RKO (cell line): ENCODE measurements at places on chromosomes 16 and 17.

DNA sequence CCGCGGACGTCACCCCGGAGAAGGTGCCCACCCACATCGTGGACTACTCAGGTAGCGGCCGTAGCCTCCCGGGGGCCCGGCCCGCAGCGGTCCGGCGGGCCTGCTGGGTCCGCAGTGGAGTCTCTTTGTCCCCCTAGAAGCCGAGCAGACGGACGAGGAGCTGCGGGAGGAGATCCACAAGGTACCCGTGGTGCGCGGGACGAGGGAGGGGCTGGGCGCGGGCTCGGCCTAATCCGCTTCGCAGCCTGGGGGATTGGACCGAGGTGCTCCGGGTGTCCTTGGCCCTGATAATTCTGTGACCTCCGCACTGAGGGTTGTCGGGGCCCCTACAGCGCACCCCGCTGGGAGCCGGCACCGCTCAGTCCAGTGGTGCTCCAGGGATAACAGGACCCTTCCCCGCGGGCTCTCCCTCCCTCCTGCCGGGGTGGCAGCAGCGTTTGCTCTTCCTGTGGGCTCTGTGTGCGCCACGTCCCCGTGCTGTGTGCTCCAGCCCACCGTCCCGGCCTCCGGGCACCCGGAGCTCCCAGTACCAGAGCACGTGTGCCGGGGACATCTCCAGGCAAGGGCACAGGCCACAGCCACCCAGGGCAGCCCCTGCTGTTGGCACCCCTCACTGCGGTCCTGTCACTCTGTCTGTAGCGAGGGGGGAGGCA lies 713 bp downstream of the RHOT2 start:
- DNase-seq = peak; percentile 7

- no peak for DNase-seq
Measured at GRCh38 chr16:27708651-27709050, 158.7 kb downstream of the KATNIP start.

- DNase-seq = peak; percentile 51
Measured at GRCh38 chr16:19524616-19525384, 1.1 kb downstream of the CCP110 start.

DNA sequence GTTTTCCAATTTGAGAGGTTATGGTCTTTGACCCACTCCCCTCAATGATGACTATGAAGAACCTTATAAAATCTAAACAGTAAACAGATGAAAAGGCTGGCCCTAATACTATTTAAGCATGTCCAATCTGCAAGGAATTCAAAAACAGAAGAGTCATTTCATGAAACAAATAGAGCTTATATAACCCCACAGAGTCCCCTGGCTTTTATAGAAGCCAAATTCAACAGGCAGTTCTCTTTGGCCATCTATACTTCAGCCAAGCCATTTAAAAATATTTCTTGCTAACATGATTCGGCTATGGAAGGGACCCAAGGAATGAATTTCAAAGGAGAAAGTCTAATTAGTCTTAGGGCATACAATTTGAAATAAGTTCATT lies 43.4 kb downstream of the SPOP start:
- DNase-seq = no peak

- DNase-seq = peak; percentile 13
Measured at GRCh38 chr17:81094509-81095382, 59.8 kb downstream of the BAIAP2 start.

DNA sequence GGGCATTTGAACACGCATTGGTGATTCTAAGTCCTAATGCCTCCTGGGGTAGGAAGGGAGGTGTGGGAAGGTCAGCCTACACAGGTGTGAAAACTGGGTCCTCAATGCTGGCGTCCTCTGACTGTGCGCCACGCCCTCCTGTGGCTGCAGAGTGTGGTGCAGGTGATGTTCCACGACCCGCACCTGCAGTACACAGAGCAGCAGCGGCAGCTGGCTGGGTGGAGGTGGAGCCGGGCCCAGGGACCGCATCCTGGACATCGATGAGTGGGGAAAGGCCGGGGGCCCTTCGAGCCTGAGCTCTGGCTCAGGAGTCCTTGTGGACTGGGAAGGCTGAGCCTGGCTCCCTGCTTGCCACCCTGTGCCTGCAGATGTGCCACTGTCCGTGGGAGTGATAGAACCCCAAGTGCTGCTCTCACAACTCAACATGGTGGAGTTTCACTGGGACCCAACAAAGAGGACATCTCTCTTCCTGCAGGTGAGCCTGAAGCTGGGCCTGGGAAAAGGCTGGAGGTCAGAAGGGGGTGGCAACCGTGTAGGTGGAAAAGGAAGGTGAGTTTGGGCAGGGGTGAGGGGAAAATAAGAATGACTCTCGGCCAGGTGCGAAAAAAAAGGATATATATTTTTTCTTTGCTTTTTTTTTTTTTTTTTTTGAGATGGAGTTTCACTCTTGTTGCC lies 14.0 kb upstream of the STAC2 start:
- no peak for DNase-seq

- DNase-seq = no peak
Measured at GRCh38 chr17:6713130-6713917, at the start of gene SLC13A5. TSS of gene SLC13A5 (minus strand) at chr17:6713369. CDS start at chr17:6713333, 36 bp downstream.

- no peak for DNase-seq
Measured at GRCh38 chr17:67152824-67153223, 92.2 kb downstream of the HELZ start.

DNA sequence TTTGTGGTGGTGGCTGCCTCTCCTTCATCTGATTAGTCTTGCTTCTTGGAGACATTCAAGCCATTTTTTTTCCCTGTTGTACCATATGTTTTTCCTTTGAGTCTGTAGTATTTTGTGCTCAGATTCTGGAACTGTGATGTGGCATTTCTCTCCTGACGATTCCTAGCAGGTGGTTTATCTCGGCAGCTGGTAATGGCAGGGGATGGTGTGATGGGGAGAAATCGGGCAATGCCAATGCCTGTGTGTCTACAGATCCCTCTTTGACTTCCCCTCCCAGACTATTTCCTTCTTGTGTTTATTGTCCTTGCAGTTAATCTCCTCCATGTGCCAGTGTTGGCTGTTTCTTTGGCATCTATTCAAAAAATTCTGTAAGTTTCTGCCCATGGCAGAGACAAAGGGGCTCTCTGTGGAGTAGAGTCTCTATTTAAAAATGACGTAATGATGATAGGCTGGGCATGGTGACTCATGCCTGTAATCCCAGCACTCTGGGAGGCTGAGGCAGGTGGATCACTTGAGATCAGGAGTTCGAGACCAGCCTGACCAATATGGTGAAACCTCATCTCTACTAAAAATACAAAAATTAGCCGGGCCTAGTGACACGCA lies 90.2 kb upstream of the ERCC4 start:
- no peak for DNase-seq

DNA sequence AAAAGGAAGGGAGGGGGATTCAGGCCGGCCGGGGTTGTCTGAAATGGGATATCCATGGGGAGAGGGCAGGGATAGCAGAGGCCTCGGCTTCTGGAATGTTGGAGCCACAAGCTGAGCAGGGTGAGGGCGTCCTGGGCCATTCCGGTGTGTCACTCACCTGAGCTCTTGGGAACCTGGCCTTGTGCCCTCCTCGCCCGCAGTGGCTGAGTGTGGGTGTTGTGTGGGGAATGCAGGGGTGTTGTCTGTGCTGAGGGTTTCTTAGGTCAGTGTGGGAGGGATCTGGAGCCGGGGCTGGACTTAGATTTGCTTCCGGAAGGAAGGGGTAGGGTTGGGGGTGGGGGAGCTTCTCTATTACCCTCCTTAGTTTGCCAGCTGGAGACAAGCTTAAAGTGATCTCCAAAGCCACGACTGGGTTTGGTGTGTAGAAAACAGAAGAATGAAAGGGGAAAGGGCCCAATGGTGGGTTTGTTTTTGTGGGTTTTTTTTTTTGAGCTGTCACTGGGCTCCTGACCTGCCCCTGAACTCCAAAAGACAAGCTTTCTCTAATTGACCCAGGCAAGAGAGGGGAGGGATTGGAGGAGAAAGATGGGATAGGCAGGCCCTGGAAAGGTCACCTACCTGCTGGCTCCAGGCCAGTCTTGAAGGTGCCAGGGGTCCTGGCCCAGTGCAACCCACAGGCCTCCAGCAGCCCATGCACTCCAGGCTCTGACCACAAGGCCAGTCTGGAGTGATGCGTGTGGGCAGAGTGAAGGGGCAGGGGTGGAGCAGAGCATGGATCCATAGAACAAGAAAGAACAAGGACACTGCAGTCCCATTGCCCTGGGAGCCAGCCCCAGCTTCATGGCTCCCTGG lies at the start of gene SULT1A2:
Gene SULT1A2 (minus strand): TSS at position 211 of the 852 bp plus-strand sequence. CDS start 1,120 bp downstream, outside the sequence.
- DNase-seq = no peak

DNA sequence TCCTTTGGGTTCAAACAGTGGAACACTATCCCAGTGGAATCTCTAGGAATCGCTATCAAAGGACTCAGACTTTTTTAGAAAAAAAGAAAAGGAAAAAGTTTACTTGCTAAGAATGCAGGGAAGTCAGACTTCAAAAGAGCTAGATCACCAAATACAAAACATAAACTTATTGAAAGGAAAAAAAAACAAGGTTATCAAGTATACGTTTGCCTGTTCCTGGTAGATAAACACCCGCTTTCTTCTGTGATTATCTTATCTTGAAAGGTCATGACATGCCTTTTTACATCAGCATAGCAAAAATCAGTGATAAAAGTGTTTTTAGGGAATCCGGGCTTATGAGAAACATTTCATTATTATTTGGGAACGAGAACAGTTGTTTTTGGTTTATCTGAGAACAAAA lies 129.3 kb upstream of the TMEM97 start:
- DNase-seq = no peak

- DNase-seq = no peak
Measured at GRCh38 chr16:27798241-27798640, 248.3 kb downstream of the KATNIP start.

DNA sequence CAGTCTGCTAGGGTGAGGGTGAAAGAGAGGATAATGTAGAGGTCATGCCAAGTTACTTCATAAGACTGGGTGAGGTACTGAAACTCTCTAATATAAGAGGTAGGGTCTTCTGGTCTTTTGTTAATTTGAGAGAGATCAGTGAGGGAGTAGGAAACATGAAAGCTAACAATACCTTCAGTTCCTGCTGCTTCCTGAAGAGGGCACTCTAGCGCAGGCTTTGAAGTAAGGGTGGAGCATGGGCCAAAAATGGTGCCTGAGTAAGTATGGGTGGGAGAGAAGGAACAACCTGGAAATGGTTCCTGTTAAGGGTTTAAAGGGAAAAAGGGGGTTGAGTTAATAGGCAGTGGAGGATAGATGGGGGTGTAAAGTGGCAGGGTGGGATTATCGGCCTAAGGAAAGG lies 2449.5 kb downstream of the TP53TG3F start:
- DNase-seq = no peak

- no peak for DNase-seq
Measured at GRCh38 chr16:88880226-88881006, 14.0 kb upstream of the PABPN1L start.

GRCh38 chr16:79988721-79989220 lies 388.2 kb upstream of the MAF start:
- no peak for DNase-seq

DNA sequence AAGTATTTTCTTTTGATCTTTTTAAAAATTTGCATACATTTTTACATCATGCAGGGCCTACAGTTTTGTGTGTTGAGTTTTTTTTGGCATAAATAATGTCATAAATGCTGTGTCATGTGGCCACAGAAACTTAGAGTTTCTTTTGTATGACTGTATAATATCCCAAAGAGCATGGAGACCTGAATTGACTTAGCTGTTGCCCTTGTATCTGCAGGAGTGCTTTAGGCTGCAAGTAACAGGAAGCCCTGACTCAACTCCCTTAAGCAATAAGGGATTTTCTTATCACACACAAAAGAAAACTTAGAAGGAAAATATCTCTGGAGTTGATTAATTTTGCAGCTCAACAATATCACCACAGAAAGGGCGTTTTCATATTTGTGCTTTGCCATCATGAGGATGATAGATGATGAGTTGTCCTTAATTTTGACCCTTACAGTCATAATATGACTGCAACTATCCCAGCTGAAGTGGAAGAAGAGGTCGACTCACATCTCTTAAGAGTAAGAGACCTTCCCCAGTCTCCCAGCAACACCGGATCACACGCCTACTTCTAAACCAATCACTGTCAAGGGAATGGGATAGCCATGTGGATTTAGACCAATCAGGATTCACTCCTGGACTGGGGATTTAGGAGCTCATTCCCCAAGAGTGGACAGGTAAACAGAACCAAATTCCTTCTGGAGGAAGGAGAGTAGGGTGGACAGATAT lies 138.9 kb downstream of the GSG1L start:
- peak; percentile 46 for DNase-seq

DNA sequence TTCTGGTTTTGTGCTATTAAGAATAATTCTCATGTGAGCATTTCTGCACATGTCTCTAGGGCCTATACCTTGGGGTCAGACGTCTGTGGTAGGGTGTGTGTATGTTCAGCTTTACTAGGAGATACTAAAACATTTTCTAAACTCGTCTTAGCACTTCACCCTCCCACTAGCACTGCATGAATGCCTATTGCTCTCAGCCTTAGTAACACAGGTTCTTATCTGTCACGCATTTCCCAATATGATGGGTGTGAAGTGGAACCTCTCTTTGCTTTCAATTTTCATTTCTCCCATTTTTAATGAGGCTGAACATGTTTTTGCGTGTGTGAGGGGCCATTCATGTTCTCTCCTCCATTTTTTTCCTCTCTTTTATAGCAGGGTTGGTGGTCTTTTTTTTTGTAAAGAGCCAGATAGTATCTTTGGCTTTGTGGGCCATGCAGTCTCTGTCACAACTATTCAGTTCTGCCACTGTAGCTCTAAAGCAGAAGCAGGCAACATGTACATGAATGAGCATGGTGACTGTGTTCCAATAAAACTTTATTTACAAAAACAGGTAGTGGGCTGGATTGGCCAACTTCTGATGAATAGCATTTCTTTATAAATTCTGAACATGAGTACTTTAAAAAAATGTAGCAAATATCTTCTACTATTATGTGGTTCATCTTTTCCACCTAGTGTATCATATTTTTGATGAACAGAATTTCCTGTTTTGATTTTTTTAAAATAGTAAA lies 354.0 kb downstream of the XYLT1 start:
- DNase-seq = no peak

GRCh38 chr16:12327971-12328726 lies 351.6 kb downstream of the SNX29 start:
- DNase-seq = no peak

GRCh38 chr16:15493466-15494180 lies 59.2 kb downstream of the BMERB1 start:
- DNase-seq = peak; percentile 26

- DNase-seq = no peak
Measured at GRCh38 chr17:39933912-39934311, 6.4 kb downstream of the LRRC3C start.

DNA sequence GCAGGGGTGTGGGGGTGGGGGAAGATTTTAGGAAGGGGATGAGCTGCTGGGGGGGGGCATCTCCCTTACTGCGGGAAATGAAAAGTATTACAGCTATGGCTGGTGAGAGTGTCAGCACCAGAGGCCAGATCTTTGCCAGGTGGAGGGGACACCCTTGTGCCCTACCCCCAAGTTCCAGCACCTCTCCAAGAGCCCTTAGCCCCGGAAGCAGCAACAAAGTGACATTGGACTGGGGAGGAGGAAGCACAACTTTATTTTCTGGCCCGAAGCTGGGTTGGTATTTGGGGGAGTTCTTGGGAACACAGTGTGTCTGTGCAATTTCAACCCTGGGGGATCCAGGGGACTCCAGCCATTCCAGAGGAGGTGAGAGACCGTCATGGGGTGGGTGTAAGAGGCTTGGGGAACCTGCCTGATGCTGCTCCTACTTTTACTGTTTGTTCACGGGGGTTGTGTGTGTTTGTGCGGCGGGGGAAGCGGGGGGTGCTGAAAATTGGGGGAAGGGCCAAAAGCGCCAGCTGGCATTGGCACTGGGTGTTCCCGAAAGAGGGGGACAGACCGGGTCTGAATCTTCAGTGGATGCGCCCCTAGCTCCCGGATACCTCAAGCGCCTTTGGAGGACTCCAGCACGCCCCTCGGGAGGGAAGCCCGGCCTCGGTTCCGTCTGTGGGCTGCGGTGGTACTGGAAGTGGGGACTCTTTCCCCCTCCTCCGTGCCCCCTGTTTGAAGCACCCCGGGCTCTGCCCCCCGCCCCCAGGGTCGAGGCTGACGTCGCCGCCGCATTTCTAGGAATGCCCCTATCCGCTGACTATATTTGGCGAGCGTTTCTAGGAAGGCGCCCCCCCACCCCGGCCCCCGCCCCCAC lies 230.3 kb downstream of the MRTFB start:
- DNase-seq = no peak
